Sigmoid colon (tissue), 7 donors: ENCODE measurements at places on chromosomes 5 and 9. TPM values are rescaled to one million over a fixed set of nuclear protein-coding genes. Genes with fewer than 3 reads are reported as not detected.

Gene UGT3A1
- not detected for total RNA-seq

Gene TLE1
- total RNA-seq: 54.4 TPM

Gene TMC1
- total RNA-seq: 1.5 TPM

GRCh38 chr5:177097016-177097985 lies 10.6 kb downstream of the FGFR4 start:
- DNase-seq: no peak

DNA sequence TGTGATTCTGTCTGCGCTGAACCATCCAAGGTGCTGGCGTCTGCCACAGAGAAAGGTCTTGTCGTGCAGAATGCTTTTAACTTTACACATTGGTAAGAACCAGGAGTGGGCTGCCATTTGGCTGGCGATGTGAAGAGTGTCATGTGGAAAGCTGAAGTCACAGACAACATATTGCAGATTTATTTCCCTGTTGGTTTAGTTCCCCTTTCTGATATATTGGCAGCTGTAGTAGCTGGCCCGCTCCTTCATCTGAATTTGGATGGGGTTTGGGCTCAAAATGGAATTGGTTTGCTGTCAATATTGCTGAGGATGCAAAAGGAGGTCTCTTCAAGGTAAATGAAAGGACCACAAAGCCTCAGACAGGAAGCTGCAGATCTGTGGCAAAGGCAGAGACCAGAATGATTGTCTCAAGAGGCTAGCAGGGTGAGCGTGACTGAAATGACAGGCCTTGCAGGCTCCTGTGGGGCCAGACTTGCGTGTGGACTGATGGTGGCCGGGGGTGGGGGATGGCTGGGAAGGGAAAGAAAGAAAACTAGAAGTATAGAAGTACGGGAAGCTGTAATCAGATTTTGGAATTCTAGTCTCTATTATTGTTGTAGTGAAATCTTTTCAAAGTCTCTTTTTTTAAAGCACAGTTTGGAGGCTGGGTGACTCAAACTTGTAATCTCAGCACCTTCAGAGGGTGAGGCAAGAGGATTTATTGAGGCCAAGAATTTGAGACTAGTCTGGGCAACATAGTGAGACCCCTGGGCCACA lies 25.1 kb upstream of the CD180 start:
- DNase-seq: no peak

DNA sequence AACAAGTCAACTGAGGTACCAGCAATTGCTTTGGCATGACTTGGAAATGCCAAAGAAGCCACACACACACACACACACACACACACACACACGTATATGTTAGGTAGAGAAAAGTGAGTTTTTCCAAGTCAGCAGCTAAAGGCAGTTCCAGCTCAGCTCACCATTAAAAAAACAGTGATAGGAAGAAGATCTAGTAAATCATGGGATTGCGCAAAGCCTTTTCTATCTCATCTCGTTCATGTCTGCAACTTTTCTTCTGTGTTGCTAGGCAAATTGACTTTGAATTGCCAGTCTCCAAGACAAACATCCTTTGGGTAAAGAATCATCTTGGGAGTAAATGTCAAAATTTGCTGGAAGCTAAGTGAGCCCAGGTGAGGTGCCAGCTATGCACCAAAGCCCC lies 500.1 kb downstream of the ENC1 start:
- DNase-seq: no peak

Gene HEMGN
- not detected for total RNA-seq

Gene SLC28A3
- not detected for total RNA-seq

Gene SAXO1
- under 0.01 TPM for total RNA-seq

Gene AK8
- total RNA-seq: 0.36 TPM

GRCh38 chr5:122463221-122463620 lies 151.2 kb downstream of the SNCAIP start:
- DNase-seq: no peak

Gene KIF24
- total RNA-seq: 0.66 TPM

GRCh38 chr5:131992370-131992769 lies 19.1 kb downstream of the ACSL6 start:
- DNase-seq: no peak

GRCh38 chr9:76441551-76442322 lies 17.2 kb upstream of the GCNT1 start:
- no peak for DNase-seq

DNA sequence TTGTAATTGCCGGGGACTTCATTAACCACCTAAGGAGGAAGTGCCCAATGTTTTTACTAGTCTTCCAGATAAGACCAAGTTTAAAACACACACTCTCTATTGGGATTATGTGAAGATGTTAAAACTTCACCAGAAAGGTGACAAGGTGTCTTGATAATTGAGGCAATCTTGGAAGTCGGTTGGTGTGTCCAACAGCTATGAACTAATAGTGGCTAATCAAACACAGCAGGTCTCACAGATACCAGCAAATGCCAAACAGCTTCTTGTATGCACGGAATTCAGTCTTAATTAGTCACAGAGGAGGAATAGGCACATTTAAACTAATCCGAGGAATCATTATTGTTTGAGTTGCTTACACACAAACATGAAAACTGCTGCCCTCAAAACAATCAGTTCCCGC lies 214.5 kb downstream of the SEC61B start:
- no peak for DNase-seq

- no peak for DNase-seq
Measured at GRCh38 chr5:73231246-73231778, 58.3 kb downstream of the TMEM174 start.

GRCh38 chr5:126464959-126465358 lies 41.8 kb downstream of the GRAMD2B start:
- no peak for DNase-seq

- DNase-seq: peak; percentile 74
Measured at GRCh38 chr5:180170106-180170809, 38.8 kb downstream of the RASGEF1C start.

- no peak for DNase-seq
Measured at GRCh38 chr9:88528080-88528790, 6.7 kb upstream of the NXNL2 start.

DNA sequence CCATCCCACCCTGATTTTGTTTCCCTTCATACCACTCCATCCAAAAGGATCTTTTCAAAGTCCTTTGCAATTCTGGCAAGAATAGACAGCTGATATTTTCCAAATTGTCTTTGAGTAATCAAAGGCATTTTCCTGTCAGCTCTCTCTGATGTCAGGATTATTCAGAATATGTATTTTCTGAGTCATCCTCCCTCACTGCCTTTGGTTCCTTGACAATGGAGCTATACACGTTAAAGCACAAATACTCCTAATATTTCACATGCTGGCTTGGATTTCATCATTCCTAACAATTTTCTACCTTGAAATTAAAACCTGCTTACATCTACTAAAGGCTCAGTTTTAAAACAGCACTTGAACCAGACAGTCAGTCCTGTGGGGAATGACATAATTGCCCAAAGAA lies 379.4 kb downstream of the GADD45G start:
- DNase-seq: no peak

- DNase-seq: no peak
Measured at GRCh38 chr5:154312000-154312399, 121.5 kb downstream of the GALNT10 start.

Gene VCAN
- 65.8 TPM for total RNA-seq

Gene THBS4
- total RNA-seq: 55.3 TPM

GRCh38 chr9:112861155-112861554 lies 29.5 kb downstream of the SLC46A2 start:
- no peak for DNase-seq

DNA sequence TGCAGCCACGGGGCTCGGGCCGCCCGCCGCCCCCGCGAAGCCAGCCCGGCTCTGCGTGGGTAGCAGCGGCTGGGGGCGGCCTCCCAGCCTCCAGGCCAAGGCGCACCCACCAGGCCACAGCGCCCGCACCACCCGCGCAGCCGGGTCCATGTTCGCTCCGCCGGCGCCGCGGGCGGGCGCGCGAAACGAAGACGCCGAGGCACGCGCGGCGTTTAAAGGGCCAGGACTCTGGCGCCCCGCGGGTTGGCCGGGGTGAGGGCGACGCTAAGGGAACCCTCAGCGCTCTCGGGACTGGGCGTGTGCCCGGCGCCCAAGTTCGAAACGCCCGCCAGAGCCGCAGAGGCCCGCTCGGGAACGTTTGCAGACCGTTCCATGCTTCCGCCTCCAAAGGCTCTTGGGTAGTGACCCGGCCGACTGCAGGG lies at the start of gene PTGES2:
PTGES2 (minus strand) TSS at position 162 of the 422 bp plus-strand sequence; CDS start at position 150, 12 bp downstream.
- peak; percentile 89 for DNase-seq
